AG09319 (cell line): ENCODE measurements at places on chromosomes 3 and 15.

DNA sequence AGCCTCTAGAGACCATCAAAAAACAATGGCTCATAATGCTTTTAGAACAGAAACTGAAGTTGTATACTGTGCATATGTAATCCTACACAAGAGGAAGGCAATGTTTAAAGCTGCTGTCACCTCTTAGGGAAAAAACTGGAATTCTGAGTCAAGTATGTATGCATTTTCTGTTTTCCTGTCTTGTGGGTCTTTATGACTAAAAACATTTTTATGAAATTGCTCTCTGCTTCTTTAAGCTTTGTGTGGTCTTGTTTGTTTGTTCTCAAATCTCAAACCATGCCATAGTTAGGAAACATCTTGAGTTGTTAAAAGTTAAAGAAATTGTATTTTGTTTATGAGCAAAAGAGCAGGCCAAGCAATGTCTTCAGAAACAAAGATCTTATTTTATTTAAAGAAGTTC is 80.9 kb upstream of the SOX2 start:
- no peak for DNase-seq

- no peak for DNase-seq
Observed at GRCh38 chr3:112687211-112687610, 46.3 kb upstream of the CCDC80 start.

DNA sequence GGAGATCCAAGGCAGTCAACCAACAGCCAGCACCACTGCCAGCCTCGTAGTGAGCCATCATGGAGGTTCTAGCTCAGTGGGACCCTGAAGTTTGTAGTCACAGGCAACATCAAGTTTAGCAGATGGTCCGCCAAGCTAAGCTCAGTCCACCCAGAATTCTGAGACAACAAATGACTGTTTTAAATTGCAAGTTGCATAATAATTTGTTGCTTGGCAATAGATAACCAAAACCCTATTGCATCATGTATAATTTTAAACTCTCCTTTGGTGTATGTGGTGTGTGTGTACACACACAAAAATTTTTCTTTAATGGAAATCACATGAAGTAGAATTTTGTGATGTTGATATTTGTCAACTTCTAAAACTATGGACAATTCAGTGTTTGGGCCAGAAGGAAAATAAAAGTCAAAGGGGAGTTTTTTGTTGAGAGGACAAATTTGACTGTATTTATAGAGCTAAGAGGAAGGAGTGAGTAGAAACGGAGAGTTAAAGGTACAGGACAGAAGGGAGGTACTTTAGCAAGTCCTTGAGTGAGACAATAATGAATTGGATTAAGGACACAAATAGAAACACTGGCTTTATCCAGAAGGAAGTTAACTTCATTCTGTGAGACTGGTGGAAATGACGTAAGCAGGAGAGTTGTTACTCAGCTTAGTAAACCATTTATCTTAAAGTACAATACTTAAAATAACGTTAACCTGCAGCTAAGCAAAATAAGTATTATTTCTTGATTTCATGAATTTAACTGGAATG is 83.6 kb downstream of the NCEH1 start:
- DNase-seq = peak; percentile 64

DNA sequence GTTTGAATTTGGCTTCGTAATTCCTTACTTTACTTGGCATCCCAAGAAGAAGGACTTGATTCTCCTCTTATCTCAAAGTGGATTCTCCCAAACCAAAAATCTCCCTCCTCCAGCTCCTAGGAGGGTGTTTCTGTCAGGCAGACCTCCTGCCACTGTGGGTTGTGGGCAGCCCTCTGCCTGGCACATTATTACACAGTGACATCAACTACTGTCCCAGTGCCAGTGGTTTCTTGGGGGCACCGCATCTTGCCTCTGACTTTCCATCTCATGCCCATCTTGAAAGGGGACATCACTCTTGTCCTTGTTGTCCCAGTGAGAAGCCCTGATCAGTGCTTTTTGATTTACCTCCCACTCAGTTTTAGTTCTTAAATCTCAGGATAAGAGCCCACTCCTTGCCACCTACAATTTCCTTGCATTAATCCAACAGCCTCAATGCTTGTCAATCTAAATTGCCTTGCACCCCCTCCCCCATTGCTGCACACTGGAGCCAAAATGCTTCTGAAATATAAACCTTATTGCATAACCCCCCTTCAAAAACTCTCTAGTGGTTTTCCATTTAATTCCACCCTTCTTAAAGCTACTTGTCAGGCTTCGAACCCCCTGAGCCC is 81.0 kb downstream of the TRAK1 start:
- no peak for DNase-seq

- no peak for DNase-seq
Observed at GRCh38 chr3:134020135-134020680, 9.5 kb downstream of the SLCO2A1 start.

DNA sequence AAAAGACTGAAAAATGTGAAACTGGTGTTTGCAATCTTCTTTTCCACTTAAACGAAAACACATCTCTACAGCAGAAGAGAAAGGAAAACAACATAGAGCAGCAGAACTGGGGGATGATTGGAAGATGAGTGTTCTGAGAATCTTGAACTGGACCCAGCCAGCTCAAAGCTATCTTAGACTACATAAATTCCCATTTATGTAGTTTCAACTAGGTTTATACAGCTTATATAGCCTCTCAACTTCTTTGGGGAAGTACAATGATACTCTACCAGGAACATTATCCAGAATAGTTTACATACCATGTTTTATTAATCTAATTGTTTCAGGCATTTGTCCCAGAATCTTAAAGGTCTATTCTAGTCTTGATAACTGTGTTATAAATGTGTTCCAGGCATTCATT is 658.2 kb upstream of the LMCD1 start:
- no peak for DNase-seq

DNA sequence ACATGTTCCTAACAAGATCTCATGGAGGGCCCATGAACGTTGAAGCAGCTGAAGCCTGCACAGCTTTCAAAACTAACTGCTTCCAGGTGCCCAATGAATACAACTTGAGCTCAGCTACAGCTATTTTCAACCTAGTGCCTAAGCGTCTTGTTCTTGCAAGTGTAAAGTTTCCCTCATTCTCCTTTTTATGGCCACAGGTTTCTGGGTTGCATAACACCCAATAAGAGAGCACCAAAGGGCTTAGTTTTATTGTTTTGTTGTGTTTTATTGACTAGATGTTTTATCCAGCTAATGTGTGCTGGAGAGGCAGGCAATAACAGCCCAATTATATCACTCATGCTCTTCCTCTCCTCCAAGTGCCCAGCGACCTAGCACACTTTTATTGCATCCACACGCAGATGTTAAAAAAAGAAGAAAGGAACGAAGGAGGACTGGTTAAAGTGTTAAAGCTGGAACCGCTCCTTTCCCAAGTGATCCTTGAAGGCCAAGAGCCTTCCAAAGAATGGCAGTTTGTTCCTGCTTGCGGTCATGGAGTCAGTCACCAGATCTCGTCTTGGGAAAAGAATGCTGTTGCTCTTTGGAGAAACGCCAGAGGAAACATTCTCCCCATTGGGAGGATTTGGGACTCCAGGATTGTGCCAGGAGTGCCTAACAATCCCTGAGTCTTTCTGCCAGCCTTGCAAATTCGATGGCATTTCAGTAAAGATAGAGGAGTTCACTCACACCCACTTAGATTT is 156.9 kb downstream of the MEX3B start:
- no peak for DNase-seq
